ENCODE measurements at places on chromosomes 7 and 10.

DNA sequence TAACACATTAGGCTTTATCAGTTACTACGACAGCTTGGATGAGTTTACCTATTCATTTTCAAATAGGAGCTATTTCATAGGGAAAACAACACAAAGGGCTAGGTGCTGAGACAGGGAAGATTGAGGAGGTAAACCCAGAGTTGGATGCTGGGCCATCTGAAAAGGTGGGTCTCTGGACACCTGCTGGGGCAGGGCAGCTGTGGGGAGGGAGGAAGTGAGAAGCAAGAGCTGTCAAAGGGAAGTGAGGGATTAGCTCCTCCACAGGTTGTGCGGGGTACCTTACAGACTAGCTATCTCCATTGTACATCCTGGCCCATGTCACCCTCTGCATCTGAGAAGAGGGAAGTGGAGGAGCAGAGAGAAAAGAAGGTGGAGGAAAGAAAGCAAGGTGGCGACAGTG is 48.9 kb downstream of the BLNK start:
- DNase-seq, result no peak

DNA sequence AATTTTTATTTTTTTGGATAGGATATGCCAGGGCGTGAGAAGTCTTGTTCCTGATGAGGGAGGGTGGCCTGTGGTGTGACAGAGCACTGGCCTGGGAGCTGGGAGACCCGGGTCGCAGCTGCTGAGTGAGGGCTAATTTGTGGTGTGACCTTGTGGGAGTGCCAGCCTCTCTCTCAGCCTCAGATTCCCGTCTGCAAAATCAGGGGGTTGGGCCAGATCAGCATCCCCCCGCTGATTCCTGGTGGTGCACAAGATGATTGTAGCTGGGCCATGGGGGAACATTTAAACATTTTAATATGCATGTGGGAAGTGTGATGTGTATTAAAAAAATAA is 14.9 kb downstream of the TSPAN15 start:
- no peak for DNase-seq

DNA sequence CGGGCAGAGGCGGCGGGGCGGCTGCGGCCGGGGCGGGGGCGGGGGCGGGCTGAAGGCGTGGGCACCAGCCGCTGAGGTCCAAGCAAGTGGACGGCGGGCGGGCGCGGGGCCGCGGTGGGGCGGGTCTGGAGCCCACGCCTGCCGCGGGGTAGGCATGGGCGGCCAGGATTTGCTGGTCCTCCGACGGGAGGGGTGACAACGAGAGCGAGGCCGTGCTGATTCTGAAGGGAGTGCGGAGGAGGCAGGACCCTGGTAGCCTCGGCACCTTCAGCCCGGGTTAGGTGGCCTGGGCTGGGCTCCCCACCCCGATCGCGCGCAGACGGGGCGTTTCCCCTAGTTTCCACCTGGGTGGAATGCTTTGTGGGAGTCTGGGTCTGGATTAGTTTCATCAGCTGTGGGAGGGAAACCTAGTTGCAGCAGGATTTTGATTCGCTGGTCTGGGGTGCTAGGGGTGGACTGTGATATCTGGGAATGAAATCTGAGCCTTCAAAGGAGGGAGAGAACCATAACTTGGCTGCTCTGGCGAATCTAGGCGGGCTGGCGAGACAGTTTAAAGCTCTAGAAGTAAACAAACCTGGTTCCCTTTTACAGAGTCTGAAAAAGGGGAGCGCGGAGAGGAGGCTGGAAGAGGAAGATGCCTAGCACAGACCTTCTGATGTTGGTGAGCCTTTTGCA is 609 bp downstream of the SGPL1 start:
- peak; percentile 27 for DNase-seq

DNA sequence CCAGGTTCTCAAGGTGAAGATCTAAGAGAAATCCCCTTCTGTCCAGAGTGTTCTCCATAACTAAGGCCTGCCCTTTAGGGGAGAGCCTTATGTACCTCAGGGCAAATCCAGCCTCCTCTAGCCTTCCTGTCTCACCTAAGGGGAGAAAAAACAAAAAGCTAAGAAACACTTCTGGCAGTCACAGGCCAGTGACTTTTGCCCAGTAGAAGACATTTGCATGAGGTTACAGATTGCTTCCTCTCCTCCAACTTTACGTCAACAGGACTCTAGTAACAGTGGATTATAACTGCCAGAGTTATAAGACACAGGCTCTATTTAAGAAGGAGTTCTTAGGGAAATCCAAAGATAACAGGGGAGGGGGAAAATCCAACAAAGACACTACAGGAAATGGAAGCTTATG is 15.9 kb upstream of the FAM241B start:
- DNase-seq, result no peak

DNA sequence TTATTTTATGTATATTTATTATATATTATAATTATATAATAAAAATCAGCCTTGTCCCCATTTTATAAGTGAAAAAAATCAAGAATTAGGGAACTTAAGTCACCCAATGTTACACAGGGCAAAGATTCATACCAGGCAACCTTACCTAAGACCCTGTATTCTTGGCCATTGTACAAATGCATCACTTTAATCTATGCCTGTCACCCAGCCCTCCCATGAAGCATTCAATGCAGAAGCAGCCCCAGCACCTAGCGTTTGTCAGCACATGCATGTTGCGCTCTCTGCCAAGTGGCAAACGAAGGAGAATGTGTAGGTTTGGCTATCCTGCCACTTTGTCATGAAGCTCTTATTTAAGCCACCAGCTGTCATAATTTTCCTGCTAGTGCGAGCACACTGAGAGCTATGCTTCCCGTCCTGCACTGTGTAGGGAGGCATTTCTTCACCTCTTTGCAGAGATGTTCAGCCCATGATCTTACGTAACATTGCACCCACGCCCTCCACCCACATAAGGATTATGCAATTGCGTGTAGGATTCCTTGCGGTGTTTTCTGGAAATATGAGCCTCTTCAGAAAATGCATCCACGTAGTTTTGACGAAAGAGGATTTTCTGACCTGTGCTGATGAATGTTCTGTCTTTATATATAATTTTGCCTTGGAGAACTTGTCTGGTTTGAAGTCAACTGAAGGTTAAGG is 7.7 kb upstream of the COBL start:
- no peak for DNase-seq

Measured in NCI-H2029 treated with DMSO at 0.1 percent for 48 hours (cell line).